AG08395 (cell line): ENCODE measurements at places on chromosomes 1 and 21.
A peak's percentile ranks its signal among the peaks of the same experiment; 100 is the strongest.

- no peak for DNase-seq
Observed at GRCh38 chr1:203526130-203526529, 32.2 kb downstream of the OPTC start.

DNA sequence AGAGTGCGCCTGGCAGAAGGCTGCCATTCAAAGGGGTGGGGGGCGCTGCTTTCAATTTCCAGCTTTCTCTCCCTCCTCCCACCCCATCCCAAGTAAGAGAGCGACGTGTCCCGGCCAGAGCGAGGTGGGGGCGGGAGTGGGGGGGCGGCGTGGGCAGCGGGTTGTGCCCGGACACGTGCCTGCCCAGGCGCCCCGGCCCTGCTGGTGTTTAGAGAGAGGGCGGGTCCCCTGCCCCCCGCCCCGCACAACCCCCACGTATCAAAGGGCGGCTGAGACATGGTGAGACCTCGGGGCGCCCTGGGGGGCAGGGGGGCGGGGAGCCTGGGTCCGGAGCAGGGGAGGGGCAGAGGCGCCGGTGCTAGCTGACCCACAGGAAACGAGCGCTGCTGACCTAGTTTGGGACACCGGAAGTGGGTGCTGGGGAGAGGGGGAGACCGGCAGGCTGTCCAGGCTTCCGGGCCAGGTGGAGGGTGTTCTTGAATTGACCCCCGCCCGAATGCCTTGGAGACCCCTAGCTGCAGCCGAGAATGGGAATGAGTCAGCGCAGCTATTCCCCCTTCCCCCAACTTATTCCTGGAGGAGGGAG is 1.3 kb downstream of the ZBTB7B start:
- DNase-seq: peak; percentile 32

DNA sequence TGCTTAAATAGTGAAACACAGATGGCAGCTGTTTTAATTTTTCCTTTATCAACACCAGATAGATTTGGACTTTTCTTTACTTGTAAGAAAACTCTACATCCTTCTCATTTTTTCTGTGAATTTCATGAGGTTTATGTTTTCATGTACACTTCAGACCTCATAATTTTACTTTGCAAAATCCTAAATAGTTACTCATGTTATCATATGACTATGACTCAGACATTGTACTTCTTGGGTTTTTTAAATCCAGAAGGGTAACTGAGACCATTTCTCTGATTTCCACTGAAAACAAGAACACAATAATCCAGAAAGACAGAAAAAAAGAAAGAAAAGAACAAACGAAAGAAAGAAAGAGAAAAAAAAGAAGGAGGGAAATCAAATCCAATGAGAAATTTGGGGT is 1021.6 kb downstream of the NCAM2 start:
- DNase-seq: no peak

- no peak for DNase-seq
Observed at GRCh38 chr1:116717318-116717717, 36.9 kb upstream of the CD2 start.

GRCh38 chr1:185292237-185292636 is 24.8 kb downstream of the IVNS1ABP start:
- DNase-seq: no peak

DNA sequence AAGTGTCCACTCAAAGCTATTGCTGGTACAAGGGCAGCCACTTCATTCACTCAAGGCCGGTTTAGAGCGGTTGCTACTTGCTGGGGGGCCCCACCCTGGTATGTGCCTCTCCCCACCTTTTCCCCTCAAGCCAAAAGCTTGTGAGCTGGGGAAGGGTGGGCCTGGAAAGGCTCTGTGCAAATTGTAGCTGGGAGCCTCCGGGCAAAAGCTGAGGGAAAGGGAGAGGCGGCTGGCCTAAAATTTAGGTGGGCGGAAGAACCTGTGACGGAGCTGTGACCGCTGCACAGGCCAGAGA is 306 bp upstream of the SH3D21 start:
- DNase-seq: no peak
